ENCODE measurements at places on chromosomes 2 and 18.

GRCh38 chr2:200065477-200065876 lies 110.1 kb downstream of the MAIP1 start:
- ATAC-seq, result no peak

- no peak for ATAC-seq
Measured at GRCh38 chr18:63016270-63016669, 300.9 kb downstream of the PHLPP1 start.

- no peak for ATAC-seq
Measured at GRCh38 chr2:100673691-100674485, 111.1 kb downstream of the PDCL3 start.

GRCh38 chr2:26723991-26724750 lies 31.6 kb downstream of the KCNK3 start:
- no peak for ATAC-seq

GRCh38 chr2:26172871-26173775 lies at the start of gene GAREM2:
Gene GAREM2 (plus strand): TSS chr2:26173088. CDS start chr2:26173221, 133 bp downstream.
- peak; percentile 27 for ATAC-seq

GRCh38 chr2:219736209-219736608 lies 108.8 kb downstream of the SLC4A3 start:
- ATAC-seq, result no peak

- peak; percentile 80 for ATAC-seq
Measured at GRCh38 chr2:152499896-152500735, 165.1 kb downstream of the FMNL2 start.

- no peak for ATAC-seq
Measured at GRCh38 chr2:231321021-231321420, 74.5 kb upstream of the B3GNT7 start.

- ATAC-seq, result no peak
Measured at GRCh38 chr2:49002750-49003149, 151.6 kb downstream of the FSHR start.

- ATAC-seq, result no peak
Measured at GRCh38 chr2:31973665-31974064, 37.1 kb downstream of the MEMO1 start.

GRCh38 chr2:239401881-239402233 lies 1.0 kb upstream of the HDAC4 start:
- peak; percentile 17 for ATAC-seq

- no peak for ATAC-seq
Measured at GRCh38 chr18:68728081-68728700, 13.3 kb upstream of the TMX3 start.

DNA sequence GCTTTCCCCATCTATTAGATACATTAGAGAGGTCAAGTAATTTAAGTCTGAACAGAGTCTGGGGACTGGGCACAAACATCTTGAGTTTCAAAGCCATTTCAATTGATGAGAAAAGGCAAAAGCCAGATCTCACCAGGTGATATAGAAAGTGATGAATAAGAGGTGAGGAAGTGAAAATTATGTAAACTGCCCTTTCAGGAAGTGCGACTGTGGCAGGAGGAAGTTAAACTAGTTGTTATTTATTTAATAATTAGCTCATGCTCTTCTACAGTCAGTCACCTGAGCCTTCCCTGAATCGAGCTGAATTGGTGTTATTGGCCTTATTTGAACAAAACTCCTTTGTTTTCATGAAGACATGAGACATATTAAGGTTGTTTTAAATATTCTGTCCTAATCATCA lies 115.1 kb downstream of the CDH20 start:
- peak; percentile 75 for ATAC-seq

DNA sequence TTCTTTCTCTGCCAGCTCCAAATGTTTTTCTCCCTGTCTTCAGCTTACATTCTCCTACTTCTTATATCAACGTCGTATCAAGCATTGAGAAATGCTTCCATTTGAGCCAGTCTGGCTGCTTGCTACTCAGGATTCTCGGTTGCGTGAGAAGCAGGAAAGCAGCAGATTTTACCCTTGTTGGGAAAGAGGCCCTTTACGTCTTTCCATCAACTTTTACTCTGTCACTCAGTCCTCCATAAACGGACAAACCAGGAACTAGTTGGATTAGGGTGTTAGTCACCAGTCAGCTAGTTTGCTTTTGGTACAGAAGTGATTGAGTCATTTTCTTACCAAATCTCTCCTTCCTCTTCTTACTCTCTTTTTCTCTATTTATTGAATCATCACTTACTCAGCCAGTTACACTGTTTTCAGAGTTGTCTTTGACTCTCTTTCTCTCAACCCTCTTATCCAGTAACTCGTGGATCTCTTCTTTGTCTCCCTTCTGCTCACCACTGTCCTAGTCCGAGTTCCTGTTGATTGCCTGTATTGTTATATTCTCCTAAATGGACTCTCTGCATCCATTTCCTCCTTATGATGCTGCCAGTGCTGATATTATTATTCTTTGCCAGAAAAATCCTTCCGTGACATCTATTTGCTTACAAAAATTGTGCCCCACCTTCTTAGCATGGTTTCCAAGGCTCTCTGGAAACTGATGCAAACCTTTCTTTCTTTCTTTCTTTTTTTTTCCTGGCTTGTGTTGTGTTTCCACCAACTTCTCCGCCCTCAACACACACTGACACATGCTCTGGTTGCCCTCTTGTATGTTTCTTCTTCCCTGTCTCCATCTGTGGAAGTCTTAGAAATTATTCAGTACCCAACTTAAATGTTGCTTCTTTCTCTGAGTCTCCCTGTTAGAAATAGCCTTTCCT lies 61.5 kb downstream of the VRK2 start:
- no peak for ATAC-seq

DNA sequence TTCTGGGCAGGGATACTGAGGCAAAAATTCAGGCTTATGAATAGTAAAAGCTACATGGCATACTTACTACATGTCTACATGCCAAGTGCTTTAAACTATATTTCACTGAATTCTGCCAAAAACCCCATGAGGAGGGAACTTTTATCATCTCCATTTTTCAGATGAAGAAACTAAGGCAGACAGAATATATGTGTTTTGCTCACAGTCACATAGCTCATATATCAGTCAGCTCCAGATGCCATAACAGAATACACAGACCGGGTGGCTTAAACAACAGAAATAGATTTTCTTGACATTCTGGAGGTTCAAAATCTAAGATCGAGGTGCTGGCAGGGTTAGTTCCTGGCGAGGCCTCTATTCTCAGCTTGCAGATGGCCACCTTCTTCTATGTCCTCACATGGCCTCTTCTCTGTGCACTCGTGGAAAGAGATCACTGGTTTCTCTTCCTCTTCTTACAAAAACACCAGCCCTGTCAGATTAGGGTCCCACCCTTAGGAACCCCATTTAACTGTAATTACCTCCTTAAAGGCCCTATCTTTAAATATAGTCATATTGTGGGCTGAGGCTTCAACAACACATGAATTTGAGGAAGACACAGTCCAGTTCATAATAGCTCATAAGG lies 27.1 kb upstream of the CREB1 start:
- ATAC-seq, result peak; percentile 85

- no peak for ATAC-seq
Measured at GRCh38 chr2:160602073-160602472, 108.5 kb upstream of the RBMS1 start.

- ATAC-seq, result no peak
Measured at GRCh38 chr2:63819256-63819655, 22.4 kb upstream of the UGP2 start.

GRCh38 chr18:79989195-79989497 lies 783 bp upstream of the TXNL4A start:
- ATAC-seq, result no peak

GRCh38 chr2:190462181-190462580 lies 54.0 kb downstream of the MFSD6 start:
- no peak for ATAC-seq

DNA sequence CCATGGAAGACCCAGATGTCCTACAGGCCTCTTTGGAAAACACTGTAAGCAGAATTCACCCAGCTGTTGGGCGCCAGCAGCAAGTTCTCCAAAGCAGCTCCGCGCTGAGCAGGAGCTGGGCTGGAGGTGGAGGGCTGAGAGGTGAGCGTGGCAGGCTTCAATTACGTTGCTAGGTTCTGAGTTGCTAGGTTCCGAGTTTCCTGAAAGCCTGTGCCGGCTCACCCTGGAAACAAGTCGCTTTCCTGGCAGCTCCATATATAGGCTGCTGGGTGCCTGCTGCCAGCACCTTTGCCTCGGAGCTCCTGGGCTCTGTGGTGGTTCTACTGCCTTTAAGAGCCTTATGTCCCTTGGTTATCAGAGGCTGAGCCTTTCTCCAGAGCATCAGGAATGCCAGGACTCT lies 14.4 kb upstream of the EGR4 start:
- ATAC-seq, result no peak

DNA sequence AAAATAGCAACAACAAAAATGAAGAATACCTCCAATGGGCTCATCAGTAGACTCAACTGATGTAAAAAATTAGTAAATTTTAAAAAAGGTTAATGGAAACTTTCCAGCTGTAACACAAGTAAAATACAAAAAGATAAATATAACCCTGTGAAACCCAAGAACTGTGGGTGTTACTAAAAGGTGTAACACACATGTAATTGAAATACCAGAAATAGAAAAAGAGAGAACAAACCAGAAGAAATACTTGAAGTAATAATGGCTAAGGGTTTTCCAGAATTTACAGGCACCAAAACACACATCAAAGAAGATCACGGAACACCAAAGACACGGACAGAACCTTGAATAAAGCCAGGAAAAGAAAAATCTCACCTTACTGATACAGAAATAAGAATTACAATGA lies 590.6 kb upstream of the RAB6C start:
- no peak for ATAC-seq

- ATAC-seq, result no peak
Measured at GRCh38 chr2:179211355-179211754, 53.3 kb downstream of the SESTD1 start.

GRCh38 chr2:8803658-8804379 lies 33.6 kb downstream of the KIDINS220 start:
- peak; percentile 78 for ATAC-seq

DNA sequence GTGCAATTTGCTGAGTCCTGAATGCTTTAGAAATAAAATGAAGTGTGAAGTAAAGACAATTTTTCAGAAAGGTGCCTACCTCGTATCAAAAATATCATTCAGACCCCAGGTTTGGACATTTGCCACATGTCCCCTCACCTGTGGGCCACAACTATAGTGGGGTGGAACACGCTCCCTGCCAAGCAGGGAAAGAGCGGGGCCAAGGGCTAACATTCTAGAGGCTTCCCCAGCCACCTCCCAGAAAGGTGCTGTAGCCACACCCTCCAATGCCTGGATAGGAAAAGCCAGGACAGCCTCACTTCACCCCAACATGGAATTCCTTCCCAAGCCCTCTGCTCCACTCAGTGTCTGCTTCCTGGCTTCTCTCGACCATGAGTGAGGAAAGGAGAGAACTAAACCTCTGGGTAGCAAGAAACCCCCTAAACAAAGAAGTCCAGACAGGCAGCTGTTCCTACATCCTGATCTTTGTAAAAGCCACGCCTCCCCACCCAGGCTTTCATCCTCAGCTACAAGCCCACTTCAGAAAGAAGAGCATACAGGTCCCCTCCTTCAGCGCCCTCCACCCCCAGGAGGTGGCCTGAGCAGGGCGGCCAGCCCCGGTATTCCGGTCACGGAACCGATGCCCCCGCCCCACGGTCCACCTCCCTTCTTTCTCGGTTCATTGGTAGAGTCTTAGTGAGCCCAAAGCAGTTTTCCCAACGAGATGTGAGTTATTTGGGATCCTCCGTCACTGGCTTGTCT lies 2.1 kb downstream of the COL6A3 start:
- no peak for ATAC-seq

GRCh38 chr2:134912361-134912760 lies 6.3 kb upstream of the CCNT2 start:
- no peak for ATAC-seq
